ENCODE measurements at places on chromosomes 3 and 15.

DNA sequence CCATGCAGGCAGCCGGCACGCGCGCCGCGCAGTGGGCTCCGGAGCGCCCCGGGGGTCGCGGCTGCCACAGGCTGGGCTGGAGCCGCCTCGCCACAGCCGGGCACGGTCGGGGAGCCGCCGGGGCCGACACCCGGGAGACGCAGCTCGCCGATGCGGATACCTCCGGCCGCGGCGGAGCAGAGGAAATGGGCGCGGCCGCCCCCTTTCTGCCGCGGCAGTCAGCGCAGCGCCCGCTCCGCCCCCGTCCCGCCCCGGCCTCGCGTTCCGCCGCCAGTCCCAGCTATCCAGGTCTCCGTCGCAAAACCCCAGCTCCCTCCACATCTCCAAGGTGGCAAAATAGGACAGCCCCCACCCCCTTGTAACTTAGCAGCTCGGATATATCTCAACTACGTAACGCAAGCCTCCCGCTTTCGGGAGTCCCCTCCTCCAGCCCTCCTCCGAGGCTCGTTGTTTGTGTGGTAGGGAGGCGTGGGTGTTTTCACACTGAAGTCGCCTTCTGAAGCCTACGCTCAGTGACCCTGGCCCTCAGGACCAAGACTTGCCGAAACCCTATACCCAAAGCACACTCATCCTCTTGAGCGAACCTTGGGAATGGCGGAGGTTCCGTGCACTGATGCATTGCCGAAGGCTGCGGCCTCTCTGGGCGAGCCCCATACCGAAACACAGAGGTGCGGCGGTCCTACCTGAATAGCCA is at the start of gene SH3BP5:
SH3BP5 (minus strand) TSS at position 182 of the 694 bp plus-strand sequence; CDS start at position 4, 178 bp downstream.
- no peak for DNase-seq

- no peak for DNase-seq
These were observed 7.7 kb downstream of the BCL6 start for GRCh38 chr3:187737368-187738070.

DNA sequence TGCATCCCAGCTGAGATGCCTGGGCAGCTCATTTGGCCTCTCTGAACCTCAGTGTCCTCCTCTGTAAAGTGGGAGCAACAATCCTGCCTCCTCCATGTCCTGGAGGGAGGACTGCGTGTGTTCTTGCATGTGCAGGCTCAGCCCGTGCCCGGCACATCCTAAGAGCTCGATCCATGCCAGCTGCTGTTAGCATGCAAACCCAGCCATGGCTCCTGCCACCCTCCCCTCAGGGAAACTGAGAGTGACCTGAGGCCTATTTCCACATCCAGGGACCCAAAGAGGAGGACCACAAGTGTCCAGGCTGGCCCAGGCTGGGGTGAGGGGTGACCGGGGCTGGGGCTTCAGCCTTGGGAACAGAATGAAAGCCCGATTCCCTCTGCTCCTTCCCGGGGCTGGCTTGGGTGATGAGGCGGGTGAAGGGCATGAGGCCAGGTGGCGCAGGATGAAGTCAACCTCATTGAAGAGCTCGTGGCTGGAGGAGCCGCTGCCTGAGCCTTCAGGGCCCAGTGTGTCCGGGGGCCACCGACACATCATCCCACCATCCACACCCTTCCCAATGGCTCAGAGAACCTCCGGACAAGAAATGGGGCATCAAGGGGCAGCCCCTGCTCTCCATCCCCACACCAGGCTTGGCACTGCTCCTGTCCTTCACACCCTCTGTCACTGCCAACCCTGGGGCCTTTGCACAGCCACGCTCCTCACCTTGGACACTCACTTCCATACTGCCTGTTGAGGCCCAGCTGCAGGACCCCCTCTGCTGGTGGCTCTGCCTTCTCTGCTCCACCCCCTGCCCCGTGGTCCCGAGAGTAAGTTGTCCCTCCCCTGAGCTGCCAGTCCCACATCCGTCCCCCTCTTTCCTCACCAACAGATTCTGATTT is 42.5 kb downstream of the ADAMTS7 start:
- DNase-seq = no peak

DNA sequence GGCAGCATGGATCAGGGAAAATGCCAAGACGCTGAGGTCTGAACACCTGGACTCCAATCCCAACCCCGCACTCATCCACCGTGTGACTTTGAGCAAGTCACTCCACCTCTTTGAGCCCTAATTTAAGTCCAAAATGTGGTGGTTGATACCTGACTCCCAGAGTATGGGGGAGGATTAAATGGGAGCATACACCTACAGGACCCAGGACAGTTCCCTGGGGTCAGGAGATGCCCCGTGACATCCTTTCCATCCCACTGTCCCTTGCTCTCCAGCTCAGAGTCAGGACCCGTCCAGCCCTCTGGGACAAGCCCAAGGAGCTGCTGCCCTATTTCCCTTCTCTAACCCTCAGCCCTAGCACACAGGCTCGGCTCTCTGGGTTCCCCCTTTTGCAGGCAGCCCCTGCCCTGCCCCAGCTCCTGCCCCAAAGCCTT is 276.4 kb downstream of the XXYLT1 start:
- DNase-seq = no peak

GRCh38 chr3:89947337-89947954 is 840.0 kb downstream of the EPHA3 start:
- no peak for DNase-seq
